Putamen (tissue), 1 donor: ENCODE measurements at places on chromosomes 16 and 17.

GRCh38 chr17:13492737-13493122 is 109.0 kb downstream of the HS3ST3A1 start:
- no peak for DNase-seq

GRCh38 chr17:33809748-33810147 is 445.3 kb upstream of the CCL2 start:
- DNase-seq = no peak

DNA sequence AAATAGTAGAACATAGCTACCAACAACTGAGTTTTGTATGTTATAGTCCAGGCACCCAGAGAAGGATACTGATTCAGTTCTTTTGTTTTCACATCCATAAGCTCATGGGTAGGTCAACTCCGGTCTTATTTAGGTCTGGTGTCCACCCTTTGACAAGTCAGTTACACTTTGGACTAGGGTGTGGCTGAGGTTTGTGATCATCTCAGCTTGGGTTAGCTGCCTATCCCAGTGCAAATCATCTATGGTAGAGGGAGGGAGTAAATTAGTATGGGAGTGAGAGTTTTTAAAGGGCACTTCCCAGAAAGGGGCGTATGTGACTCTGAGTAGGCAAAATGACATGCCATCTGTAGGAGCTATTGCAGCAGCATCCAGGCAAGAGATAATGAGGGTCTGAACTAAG is 66.1 kb downstream of the TANC2 start:
- DNase-seq = no peak

GRCh38 chr17:6811510-6811909 is 20.0 kb downstream of the TEKT1 start:
- no peak for DNase-seq

- DNase-seq = no peak
Observed at GRCh38 chr16:19831678-19832077, 53.0 kb downstream of the GPRC5B start.
